ENCODE measurements at places on chromosomes 7 and 10.

- no peak for DNase-seq
These were observed 54.6 kb downstream of the TMEM178B start for GRCh38 chr7:141128506-141128905.

- peak; percentile 57 for DNase-seq
These were observed 15.2 kb upstream of the FRMPD2 start for GRCh38 chr10:48289501-48290238.

GRCh38 chr7:121954803-121955202 is 81.8 kb downstream of the PTPRZ1 start:
- DNase-seq = no peak

GRCh38 chr7:144529269-144529926 is 125.9 kb upstream of the NOBOX start:
- DNase-seq = no peak

DNA sequence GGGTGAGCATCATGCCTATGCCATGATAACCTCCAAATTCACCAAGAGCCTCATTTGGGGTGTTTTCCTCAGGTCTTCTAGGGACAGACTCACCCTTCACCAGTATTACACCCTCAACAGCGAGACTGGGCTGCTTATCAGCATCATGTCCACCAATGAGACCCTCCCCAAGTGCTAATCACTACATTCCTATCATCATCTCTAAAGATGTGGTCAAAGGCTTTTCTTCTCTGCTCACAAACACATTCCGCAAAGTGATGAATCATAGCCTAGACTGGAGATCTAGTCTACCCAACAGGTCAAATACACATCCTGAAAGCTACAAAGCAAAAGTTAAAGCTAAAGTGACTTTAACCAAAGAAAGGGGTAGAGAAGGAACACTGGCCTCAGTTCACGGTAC is 75.3 kb upstream of the C7orf33 start:
- DNase-seq = no peak

DNA sequence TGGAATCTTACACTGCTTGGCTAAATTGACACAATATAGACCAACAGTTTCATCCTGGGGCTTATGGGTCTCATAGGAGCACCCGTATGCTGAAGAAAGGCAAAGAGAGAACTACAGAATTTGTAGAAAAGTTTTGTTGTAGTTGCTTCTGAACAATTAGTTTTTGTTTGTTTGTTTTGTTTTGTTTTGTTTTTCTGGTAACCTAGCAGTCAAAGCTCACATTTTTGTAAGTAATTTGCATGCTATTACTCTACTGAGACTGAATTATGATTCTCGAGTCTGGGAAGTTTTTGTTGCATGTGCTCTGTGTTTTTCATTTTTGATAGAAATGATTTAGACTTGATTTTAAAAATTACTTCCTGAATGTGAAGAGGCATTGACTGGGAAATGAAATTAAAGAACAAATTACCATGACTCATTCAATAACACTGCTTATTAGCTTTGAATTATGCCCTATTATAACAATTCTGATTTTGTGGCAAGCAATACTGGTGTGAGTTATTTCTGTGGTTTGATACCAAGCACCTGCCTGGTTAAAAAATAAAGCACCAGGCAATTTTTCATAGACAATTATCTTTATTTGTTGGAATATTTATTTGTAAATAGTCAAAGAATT is 438 bp downstream of the LSMEM1 start:
- no peak for DNase-seq

GRCh38 chr7:74290553-74290950 is 1.3 kb downstream of the CLIP2 start:
- DNase-seq = no peak

- DNase-seq = no peak
These were observed 8.2 kb upstream of the PODXL start for GRCh38 chr7:131564640-131565039.

DNA sequence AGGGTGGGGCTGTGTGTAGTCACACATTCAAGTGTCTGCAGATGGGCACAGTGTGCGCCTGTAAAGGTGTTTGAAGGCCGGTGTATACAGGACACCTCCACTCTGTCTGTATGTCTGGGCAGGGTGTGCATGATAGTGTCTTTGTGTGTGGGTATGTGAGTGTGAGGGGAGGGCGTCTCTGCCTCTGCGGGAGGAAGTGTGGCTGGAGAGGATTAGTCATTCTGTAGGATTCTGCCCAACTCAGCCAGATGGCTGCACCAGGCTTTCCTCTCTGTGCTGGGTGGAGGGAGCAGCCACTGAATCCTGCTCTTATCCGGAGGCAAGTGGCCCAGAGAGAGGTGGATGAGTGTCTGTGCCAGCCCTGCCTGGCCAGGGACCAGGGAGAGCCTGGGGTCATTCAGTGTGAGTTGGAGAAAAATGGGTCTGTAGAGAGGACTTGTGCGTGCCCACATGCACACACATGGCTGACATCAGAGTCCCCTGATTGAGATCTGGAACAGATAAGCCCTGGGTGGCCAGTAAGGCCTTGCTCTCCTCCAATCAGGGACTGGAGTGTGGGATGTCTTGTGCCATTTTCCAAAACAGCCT is 1.7 kb downstream of the SFXN3 start:
- DNase-seq = peak; percentile 74

- DNase-seq = no peak
These were observed 82.0 kb downstream of the FGFR2 start for GRCh38 chr10:121516093-121516865.

DNA sequence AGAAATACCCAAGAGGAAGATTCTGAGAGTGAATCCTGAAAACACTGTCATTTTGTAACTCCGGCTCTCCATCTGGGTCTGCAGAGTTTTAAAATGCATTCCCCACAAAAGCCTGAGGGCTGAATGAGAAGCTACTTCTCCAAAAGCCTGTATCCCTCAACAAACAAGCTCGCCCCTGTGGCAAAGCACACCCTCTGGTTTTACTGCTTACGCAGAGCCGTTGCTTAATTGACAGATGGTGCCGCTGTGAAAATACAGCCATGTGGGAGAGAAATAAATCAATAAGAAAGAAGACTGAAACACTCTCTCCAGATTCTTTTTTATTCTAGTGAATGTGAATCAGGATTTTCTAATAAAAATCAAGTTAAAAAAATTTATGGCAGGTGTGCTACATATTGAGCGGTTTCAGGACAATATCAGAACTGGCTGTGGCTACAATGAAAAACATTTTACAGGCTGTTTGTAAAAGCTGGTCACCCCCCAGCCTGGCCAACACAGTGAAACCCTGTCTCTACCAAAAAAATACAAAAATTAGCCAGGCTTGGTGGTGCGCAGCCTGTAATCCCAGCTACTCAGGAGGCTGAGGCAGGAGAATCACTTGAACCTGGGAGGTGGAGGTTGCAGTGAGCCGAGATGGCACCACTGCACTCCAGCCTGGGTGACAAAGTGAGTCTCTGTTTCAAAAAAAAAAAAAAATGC is 32.5 kb downstream of the C7orf33 start:
- DNase-seq = peak; percentile 84

- no peak for DNase-seq
These were observed 38.2 kb downstream of the AGAP3 start for GRCh38 chr7:151124481-151124880.

DNA sequence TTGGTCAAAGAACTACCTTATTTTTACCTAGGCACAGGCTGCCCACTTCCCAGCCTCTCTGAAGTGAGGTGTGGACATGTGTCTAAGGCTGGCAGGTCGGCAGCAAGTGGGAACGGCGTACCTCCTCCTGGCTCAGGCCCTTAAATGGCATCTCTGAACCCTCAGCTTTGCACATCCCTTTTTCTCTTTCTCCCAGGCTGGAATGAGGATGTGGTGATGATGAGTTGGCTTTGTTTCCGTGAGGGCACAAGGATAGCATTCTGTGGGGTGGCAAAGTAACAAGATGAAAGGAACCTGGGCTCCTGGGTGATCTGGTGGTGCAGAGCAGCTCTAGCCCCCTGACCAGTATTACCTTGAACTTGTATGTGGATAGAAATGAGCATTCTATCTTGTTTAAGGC is 196.8 kb downstream of the REEP3 start:
- no peak for DNase-seq

DNA sequence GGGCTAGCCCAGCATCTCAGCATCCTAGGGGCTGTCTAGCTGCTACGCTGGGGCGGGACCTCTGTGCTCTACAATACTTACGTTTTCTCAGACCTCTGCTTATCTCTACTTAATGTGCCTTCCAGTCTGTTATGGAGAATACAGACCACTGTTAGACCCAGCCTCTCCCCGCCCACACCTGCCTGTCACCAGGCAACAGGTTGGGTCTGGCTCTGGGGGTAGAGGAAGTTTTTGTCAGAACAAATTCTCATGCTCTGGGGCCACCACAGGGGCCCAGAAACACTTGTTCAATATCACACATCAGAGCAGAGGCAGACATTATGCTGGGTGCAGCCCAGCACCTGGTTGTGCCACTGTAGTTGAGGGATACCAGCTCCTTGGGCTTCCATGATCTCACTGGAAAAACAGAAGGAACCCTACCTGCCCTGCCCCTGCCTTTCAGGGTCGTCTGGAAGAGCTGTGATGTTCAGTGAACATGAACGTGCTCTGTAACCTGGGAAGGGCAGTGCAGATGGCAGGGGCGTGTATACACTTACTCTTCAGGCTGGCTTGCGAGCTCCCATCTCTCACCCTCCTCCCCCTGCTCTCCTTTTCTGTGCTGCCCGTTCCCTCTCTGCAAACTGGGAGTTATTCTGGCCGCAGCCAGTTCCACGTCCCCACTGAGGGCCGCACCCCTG is 135.2 kb upstream of the PODXL start:
- no peak for DNase-seq

DNA sequence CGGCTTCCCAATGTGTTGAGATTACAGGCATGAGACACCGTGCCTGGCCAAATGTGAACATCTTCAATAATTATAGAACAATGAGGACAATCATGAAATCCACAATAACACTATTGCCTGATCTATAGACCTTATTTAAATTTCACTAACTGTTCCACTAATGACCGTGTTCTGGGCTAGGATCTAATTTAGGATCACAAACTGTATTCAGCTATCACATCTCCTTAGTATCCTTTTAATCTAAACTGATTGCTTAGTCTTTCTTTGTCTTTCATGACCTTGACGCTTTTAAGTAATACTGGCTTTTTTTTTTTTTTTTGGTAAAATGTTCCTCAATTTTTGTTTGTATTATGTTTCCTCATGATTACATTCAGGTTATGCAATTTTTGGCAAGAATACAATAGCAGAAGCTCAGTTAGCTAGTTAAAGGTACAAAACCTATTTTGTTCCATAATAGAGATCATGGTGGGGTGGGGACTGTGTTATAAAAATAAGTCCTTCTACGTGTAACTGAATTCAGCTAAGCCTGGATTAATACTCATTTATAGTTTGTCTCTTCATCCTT is 158.4 kb downstream of the AOAH start:
- DNase-seq = no peak

DNA sequence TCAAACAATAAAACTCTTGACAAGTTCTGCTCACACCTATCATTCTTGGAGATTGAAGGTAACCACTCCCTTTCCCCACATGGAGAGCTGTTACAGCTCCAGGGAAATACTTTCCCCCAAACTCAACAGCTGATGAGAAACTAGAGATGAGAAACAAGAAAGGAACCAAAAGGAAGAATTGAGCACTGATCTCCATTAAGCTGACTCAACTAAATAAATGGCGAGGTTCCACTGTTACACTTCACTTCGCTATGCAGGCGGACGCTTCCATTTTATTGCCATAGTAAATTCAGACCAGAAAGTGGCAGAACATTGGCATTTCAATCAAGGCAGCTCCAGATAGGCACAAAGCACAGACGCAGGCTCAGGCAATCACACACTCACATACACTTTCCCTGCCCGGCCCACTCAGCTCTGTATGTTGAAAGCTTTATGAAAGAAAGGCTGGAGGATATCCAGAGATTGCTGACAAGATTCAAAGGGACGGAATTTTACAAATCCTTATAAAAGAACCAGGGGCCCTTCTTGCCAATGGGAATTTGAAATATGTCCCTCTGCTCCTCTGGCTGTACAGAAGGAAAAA is 11.5 kb upstream of the YAE1 start:
- no peak for DNase-seq

DNA sequence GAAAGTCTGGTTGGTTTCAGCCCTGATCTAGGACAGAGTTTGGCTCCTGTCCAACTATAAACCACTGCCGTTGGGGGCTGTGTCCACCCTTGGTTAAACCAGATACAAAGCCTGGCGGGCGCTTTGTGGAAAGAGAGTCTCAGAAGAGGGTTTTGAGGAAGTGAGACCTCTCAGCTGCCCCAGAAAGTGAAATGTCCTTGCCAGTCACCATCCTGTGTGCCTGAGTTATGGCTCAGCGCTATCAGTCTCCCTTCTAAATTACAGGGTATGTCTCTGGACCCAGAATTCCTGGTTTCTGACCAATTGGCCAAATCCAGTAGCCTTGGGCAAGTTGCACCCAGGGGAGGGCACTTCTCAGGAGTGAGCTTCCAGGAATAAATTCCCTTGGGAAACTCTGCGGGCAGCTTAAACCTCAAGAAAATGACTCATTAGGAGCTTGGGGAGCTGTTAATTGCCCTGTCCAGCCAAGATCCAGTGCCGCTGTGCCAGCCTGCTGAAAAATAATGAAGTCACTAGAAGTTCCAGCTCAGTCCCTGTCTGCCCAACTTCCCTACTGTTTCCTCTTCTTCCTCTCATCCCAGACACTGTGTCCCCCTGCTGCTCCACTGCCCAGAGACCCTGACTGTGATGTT is 66.7 kb upstream of the PDZD8 start:
- no peak for DNase-seq

GRCh38 chr10:74058071-74058470 is 60.2 kb downstream of the VCL start:
- DNase-seq = no peak

DNA sequence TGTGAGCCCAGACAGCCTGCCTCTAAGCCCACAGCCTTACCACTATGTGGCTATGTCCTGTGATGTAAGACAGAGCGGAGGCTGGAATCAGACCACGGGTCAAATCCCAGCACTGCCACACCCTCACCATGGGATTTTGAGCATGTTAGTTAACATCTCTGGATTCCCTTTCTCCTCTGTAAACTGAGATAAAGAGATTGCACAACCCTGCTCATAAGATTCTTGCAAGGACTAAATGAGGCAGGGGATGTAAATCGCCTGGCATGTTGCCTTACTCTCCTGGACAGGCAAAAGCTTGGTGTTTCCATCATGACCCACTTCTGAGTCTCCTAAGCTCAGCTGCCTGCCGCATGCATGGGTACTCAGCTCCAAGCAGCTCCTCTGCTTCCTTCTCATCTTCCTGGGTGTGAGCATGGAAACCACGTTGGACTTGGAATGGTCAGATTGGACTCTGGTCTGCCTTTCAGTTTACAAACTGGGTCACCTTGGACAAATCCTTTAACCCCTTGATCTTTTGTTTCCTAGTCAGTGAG is 41.3 kb upstream of the MTURN start:
- DNase-seq = no peak

GRCh38 chr10:129494740-129495139 is 27.7 kb downstream of the MGMT start:
- no peak for DNase-seq

DNA sequence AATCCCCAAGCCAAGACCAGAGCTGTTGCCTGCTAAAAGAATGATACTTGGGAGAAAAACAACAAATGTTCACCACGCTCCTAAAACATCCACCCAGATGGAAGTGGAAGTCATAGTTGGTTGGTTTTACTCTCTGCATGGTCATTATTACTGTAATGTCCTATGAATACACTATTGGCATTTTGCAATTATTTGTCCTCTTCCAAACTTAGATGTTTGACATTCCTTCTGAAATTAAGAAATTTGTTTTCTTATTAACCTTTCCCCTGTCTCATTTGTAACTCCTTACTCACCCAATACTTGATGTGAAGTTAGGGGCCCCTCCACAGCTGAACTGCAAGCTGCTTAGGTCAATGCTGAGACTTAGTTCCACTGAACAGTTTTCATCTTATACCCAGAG is 383.3 kb downstream of the INHBA start:
- DNase-seq = no peak

- DNase-seq = no peak
These were observed 15.8 kb downstream of the ASZ1 start for GRCh38 chr7:117411539-117411938.
